ENCODE measurements at places on chromosomes 2 and 18.

DNA sequence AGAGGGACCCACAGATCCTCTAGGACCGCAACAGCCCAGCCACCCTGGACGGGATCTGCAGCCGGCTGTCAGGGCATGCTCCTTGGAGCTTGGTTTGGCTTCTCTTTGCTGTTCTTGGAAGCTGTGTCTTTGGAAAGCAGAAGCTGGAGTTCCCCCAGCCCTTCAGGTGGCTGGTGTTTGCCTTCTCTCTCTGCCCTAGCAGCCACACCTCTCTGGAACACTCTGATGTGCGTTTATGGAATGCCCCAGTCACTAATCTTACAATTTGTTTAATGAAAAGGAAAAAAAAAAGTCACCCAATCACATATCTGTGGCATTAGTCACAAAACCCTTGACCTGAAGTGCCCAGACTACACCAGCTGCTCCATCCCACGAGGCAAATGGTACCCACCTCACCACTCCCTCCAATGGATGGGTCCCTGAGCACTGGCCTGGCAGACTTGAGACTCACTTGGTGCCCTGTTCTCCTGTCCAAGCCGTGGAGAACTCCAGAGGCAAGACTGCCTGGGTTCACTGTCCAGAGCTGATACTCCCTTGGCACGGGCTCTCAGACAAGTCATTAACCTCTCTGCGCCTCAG, 70.2 kb upstream of the DAPL1 start:
- DNase-seq, result no peak

DNA sequence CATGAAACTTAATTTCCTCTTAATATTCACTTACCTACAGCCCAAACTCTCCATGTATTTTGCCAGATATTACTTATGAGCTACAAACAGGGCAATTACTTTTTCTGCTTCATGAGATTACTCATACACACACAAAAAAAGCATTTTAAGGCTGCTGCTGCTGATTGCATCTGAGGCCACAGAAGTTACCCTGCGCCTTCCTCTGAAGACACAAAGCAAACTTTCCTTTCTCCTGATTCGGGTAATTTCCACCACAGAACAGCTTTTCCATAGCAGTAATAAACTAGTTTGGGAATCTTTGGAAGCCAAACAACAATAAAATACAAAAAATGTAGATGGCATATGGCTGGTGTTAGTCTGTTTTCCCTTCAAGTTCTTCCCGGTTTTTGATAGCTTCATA, 6.2 kb downstream of the TTC32 start:
- DNase-seq, result no peak

DNA sequence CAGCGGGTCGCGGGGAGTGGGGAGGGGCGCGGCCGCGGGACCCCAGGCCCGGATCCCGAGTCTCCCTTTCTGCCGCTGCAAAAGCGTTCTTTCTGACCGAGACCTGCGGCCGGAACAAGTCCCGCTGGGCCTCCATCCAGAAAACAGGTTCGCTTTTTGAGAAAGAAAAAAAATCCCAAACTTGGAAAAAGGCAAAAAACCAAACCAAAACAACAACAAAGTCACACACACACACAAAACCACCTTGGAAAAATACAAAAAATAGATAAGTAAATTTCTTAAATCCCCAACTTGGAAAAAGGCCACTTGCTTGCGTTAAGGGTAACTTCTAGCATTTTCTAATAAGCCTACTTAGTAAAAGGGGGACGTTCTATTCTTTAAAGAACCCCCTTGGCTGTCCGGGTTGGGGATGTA, 250 bp upstream of the CHST10 start:
- DNase-seq, result no peak

GRCh38 chr2:172845028-172845630, 109.5 kb downstream of the RAPGEF4 start:
- DNase-seq, result no peak
